ENCODE measurements at places on chromosomes 12 and 14. TPM values are rescaled to one million over a fixed set of nuclear protein-coding genes. Genes with fewer than 3 reads are reported as not detected.

GRCh38 chr12:94377599-94377998 lies 82.1 kb downstream of the CEP83 start:
- no peak for ATAC-seq

GRCh38 chr14:84785996-84786395 lies 743.9 kb upstream of the FLRT2 start:
- ATAC-seq, result no peak

- no peak for ATAC-seq
Measured at GRCh38 chr14:51307551-51307950, 67.5 kb downstream of the TMX1 start.

GRCh38 chr12:88575361-88575970 lies 4.8 kb downstream of the KITLG start:
- no peak for ATAC-seq

The OLR1 gene
- total RNA-seq, result 0.24 TPM

The CELA1 gene
- total RNA-seq, result not detected

DNA sequence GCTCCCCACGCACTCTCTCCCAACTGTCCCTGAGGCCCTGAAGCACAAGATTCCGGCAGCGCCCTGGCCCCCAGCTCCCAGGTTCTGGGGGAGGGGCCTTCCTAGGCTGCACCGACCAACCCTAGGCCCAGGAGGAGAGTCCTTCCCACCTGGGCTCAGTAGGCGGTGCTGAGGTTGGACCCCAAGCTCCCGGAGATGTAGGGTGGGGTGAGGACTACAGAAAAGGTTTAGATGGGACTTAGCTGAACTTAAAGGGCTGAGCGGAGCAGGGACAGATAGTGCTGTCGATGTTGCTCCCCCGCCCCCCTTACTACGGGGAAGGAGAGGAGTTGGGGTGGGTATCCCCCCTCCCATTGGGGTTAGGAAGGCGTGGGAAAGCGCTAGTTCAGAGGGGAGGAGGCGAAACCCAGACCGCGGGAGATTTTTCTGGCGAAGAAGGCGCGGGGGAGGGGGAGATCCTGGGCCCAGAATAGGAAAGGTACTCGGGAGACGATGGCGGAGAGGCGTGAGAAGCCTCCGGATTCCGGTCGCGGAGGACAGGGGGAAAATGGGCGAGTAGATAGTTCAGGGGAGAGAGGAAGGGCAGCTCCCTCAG lies 4.2 kb upstream of the BAZ2A start:
- ATAC-seq, result peak; percentile 34

- ATAC-seq, result no peak
Measured at GRCh38 chr12:68425998-68426397, 93.8 kb upstream of the MDM1 start.
